ENCODE measurements at places on chromosomes 12 and 14. TPM values are rescaled to one million over a fixed set of nuclear protein-coding genes. Genes with fewer than 3 reads are reported as not detected.
A peak's percentile ranks its signal among the peaks of the same experiment; 100 is the strongest.

Gene CCDC92
- 16.4 TPM for total RNA-seq

Gene KRT73
- total RNA-seq = not detected

Gene KRT79
- total RNA-seq = 0.23 TPM

Gene SERPINA6
- not detected for total RNA-seq

Gene KCNH5
- total RNA-seq = not detected

Gene FBXO34
- 18.6 TPM for total RNA-seq

Gene ANO4
- not detected for total RNA-seq

Gene ST8SIA1
- 4.6 TPM for total RNA-seq

Gene ZNF891
- total RNA-seq = 2.3 TPM

Gene STAC3
- total RNA-seq = 5.4 TPM

DNA sequence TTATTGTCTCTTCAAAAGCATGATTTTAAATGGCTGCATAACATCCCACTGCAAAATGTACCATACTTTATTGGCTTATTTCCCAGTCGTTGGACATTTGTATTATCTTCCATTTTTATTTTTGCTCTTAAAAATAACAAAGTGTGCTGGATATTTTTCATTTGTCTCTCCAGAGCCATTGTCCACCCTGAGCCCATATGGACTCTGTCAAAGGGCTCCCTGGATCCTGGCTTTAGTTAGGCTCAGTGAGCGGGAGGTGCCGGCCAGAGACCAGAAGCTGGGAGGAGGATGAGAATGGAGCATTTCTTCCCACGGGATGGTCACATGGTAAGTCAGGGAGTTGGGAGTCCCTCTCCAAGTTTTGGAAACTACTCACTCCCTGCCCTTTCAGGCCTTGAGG, 296.9 kb downstream of the NUAK1 start:
- H3K4me3 ChIP-seq = no peak overlapping the region
- H3K27ac ChIP-seq = no peak overlapping the region
- no peaks in the 10 kb centered on the region for H3K36me3 ChIP-seq
- no peak for DNase-seq
- peaks cover 4% of the 10 kb centered on the region for H3K27me3 ChIP-seq

DNA sequence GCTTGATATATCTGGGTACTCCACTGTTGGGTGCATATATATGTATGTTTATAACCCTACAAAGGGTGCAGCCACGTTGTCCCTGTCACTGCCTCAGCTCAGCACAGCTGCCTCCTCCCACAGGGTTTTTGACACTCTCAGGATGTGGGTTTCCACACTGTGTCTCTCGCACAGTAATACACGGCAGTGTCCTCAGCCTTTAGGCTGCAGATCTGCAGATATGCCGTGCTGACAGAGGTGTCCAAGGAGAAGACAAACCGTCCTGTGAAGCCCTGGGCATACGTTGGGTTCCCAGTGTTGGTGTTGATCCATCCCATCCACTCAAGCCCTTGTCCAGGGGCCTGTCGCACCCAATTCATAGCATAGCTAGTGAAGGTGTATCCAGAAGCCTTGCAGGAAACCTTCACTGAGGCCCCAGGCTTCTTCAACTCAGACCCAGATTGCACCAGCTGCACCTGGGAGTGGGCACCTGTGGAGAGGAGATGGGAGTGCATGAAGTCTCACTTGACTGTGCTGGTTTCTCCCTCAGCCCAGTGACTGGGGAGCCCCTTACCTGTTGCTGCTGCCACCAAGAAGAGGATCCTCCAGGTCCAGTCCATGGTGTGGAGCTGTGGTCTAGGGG, 498.7 kb downstream of the TMEM121 start:
- peaks cover 40% of the 10 kb centered on the region for H3K27me3 ChIP-seq
- DNase-seq = peak; percentile 75
- H3K4me1 ChIP-seq = peaks cover 34% of the 10 kb centered on the region
- H3K27ac ChIP-seq = no peak overlapping the region
- H3K36me3 ChIP-seq = peaks cover 10% of the 10 kb centered on the region

GRCh38 chr14:100754020-100754419, 27.3 kb downstream of the DLK1 start:
- no peak overlapping the region for H3K27ac ChIP-seq
- H3K4me1 ChIP-seq = no peaks in the 10 kb centered on the region
- H3K27me3 ChIP-seq = peaks cover 33% of the 10 kb centered on the region
- no peak for DNase-seq

DNA sequence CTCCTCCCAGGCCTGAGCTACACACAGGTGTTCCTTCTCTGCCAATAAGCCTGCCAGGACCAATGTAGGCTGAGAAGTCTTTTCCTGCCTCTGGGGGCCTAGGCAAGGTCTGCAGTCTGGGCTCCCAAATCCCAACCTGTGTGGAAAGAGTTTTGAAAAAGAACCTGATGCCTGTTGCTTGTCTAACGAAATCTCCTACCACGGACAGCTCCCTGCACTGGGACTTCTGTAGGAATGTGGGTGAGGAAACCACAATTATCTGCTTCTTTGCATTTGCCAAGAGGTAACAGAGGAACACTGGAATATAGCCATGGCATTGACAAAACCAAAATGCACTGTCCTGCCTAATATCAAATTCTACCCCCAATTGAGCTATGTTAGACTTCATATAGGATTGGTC, 877.0 kb upstream of the TMEM132C start:
- no peak overlapping the region for H3K27ac ChIP-seq
- H3K36me3 ChIP-seq = no peaks in the 10 kb centered on the region
- DNase-seq = no peak
- H3K27me3 ChIP-seq = no peaks in the 10 kb centered on the region
- no peak overlapping the region for H3K4me3 ChIP-seq

DNA sequence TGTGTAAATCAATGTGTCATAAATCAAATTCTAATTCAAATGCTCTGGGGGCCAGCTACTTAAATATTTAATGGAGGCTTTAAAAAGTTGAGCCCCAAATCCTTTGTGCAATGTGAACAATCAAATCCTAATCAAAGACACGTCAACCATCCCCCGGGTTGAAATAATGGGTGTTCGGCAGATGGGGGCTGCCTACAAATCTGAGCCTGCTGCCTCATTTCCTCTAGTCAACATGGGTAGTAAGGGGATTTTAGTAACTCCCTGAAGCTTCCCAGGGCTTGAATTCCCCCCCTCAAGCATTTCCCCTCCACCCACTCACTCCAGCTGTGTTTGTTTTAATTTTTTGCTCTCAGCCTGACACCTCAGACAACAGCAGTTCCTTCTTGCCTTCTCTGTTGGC, 37.8 kb downstream of the SRRM4 start:
- H3K4me1 ChIP-seq = no peaks in the 10 kb centered on the region
- H3K4me3 ChIP-seq = no peak overlapping the region
- no peak overlapping the region for H3K27ac ChIP-seq
- no peaks in the 10 kb centered on the region for H3K27me3 ChIP-seq

- H3K36me3 ChIP-seq = no peaks in the 10 kb centered on the region
- no peak overlapping the region for H3K4me3 ChIP-seq
- no peak overlapping the region for H3K27ac ChIP-seq
Measured at GRCh38 chr12:12178559-12178958, 88.3 kb downstream of the LRP6 start.

DNA sequence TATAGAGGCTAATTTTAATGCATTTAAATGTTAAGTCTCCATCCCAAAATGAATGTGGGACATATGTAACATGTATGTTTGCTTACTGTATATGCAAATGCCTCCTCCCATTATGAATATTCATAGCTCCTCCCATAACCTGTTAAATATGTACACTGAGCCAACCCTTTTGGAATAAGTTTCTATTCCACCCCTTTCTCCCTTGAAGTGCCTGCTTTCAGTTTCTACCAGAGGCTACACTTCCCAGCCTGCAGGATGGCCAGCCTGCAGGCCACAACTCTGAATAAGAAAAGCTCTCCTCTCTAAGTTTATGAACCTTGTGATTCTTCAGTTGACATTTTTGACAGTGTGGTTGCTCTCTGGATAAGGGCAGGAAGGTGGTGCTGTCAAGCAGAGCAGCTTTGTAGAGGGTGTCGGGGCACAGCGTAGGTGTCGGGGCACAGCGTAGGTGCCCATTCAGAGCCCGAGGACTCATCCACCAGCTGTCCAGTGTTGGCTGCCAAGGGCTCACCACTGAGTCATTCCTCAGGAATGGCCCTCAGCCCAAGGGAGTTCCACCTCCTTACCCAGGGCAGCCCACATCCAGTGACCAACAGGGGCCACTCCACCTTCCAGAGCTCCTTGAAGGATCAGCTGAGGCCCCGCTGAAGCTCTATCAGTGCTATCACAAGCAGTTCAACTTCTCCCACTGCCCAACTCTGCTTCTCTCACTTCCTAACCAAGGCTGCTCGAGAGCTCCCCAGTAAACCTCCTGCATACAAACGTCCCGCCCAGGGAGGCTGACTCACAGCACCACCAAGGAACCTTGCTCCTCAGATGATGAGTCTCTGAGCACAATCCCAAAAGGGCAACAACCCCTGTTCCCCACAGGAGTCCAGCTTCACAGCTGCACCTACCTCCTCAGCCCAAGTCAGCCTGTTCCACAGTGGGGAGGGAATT, 31.4 kb downstream of the VWF start:
- peaks cover 37% of the 10 kb centered on the region for H3K27me3 ChIP-seq
- no peaks in the 10 kb centered on the region for H3K4me1 ChIP-seq
- DNase-seq = no peak
- H3K4me3 ChIP-seq = no peak overlapping the region
- no peaks in the 10 kb centered on the region for H3K36me3 ChIP-seq
- no peak overlapping the region for H3K27ac ChIP-seq

DNA sequence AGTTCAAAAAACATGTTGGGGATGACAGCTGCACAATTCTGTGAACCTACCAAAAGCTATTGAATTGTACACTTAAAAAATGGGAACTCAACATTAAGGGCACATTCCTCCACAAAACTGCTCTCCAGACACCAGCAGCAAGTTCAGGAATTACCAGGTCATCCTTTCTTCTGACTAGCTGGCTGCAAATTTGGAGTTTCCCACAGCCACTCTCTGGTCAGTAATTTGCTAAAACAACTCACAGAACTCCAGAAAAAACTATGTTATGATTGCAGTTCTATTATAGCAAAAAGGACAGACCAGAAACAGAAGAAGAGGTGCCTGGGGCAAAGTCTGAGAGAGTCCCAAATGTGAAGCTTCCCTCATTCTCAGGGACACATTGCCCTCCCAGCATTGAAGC, 20.1 kb upstream of the PLEKHD1 start:
- no peak for DNase-seq
- H3K27me3 ChIP-seq = no peaks in the 10 kb centered on the region
- peaks cover 1% of the 10 kb centered on the region for H3K36me3 ChIP-seq
- no peak overlapping the region for H3K27ac ChIP-seq

DNA sequence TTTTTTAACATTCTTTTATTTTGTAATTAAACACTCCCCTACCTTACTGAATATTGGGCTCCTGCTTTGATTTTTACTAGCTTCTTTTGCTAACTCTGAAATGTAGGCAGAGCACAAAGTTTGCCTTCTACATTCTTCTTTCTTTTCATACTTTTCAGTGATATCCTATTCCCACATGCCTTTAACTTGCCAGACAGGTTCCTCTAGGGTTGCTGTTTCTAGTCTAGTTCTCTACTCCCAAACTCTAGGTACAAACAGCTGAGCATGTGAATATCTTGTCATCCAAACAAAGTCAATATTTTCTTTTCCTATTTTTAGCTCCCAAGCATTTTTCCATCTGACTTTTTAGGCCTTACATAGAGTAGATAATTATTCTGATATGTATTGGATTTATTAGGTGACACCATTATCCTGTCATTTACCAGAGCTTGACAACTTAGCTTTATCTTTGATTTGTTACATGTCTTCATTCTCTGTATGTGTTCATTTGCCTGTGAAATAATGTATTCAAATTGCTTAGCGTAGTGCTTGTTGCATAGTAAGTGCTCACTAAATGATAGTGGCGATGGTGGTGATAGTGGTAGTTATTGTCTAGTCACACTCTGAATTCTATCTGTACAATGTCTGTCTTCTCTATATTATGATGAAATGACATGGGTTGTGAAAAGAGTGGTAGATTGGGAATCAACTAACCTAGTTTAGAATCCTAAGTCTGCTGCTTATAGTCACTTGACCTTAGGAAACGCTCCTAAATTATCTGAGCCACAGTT, 73.6 kb upstream of the DNM1L start:
- no peak overlapping the region for H3K4me3 ChIP-seq
- H3K4me1 ChIP-seq = peaks cover 12% of the 10 kb centered on the region
- no peak overlapping the region for H3K27ac ChIP-seq
- H3K27me3 ChIP-seq = no peaks in the 10 kb centered on the region
- H3K36me3 ChIP-seq = no peaks in the 10 kb centered on the region

GRCh38 chr12:19957308-19958125, 410.8 kb upstream of the PDE3A start:
- H3K4me3 ChIP-seq = no peak overlapping the region
- no peaks in the 10 kb centered on the region for H3K27me3 ChIP-seq
- DNase-seq = no peak
- H3K27ac ChIP-seq = no peak overlapping the region
- no peaks in the 10 kb centered on the region for H3K4me1 ChIP-seq

Measured in activated CD8-positive, alpha-beta memory T cell treated with anti-CD3 and anti-CD28 coated beads, Interleukin-2, amount 10 ng/mL, durations not matched to agents 7 days and 5 days (primary cell).